ENCODE measurements at places on chromosomes 3 and 15.

GRCh38 chr3:146274833-146275232 lies 23.9 kb upstream of the PLSCR4 start:
- DNase-seq, result no peak

DNA sequence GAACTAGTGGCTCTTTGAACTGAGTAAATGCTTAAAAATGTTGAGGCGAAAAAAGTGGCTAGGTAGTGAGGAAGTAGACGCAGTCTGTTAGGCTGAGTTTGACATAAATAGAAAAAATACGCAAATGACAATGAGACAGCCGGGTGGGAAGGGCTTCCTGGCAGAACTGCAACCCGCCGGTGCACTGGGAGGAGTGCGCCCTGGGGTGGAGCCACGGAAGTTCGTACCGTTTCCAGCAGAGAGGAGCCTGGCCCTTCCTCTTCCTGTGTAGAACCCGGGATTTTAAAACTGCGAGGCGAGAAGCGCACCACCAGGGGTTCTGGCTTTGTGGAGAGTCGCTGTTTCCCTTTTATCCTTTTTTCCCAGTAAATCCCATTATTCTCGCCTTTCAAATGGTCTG lies 602.6 kb downstream of the PYDC2 start:
- no peak for DNase-seq

GRCh38 chr15:69164807-69165636 lies 4.6 kb downstream of the GLCE start:
- DNase-seq, result no peak

- no peak for DNase-seq
Observed at GRCh38 chr3:88031642-88032077, 27.1 kb downstream of the CGGBP1 start.

- DNase-seq, result no peak
Observed at GRCh38 chr3:195307711-195308110, 36.8 kb upstream of the XXYLT1 start.

DNA sequence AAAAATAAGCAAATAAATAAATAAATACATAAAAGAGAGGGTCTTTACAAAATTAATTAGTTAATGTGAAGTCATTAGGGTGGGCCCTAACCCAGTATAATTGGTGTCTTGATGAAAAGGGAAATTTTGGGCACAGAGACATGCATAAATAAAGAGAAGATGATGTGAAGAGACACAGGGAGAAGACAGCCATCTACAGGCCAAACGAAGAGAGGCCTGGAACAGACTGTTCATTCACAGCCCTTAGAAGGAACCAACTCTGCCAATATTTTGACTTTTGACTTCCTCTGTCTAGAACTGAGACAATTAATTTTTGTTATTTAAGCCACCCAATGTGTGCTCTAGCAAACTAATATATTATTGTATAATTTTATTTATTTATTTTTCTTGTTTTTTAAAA lies 29.6 kb upstream of the SELENOK start:
- no peak for DNase-seq

- no peak for DNase-seq
Observed at GRCh38 chr15:39535466-39535865, 45.4 kb upstream of the THBS1 start.

DNA sequence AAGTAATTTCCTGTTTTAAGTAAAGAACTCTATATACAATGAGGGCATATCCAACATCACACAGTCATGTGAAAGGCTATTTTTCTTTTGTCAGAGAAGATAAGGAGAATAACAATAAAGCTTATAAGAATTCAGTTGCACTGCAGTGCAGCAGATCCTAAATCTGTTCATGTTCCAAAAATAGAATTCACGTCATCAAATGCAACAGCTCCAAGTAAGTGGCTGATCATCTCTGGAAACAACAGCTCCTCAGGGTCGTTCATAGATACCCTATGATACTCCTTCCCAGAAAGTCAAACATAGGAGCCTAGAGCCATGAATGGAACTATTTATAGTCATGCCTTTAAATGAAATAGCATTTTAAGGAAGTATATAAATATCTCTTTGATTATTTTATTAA lies 100.2 kb downstream of the FMN1 start:
- no peak for DNase-seq

GRCh38 chr3:20680990-20681628 lies 495.1 kb upstream of the SGO1 start:
- no peak for DNase-seq

DNA sequence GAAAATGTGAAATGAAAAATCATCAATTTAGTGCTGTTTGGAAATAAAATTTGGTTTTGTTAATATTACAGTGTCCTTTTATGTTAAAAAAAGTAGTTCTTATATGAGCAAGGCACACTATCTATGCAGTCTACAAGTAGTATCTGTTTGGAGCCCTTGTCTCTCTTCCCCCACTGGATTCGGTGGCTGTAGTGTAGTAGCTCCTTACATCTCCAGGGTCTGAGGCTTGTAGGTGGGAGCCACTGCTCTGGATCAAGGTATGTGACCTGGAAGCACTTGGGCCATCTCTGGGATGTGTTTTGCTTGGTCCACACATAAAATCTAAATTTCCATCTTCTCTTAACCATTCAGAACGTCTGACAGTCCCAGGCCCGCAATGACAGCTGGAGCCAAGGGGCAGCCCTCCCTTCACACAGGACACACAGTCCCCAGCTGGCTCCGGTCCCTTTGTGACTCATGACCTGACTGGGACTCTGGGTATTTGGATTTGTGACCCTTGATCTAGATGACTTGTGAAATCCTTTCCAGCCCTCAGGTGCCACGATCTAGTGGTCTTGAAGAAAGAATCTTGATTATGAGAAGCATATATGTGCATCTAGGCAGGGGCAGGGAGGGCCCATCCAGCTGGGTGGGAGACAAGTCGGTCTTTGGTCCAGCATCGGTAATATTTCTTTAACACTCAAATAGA lies 80.0 kb downstream of the USP13 start:
- no peak for DNase-seq

DNA sequence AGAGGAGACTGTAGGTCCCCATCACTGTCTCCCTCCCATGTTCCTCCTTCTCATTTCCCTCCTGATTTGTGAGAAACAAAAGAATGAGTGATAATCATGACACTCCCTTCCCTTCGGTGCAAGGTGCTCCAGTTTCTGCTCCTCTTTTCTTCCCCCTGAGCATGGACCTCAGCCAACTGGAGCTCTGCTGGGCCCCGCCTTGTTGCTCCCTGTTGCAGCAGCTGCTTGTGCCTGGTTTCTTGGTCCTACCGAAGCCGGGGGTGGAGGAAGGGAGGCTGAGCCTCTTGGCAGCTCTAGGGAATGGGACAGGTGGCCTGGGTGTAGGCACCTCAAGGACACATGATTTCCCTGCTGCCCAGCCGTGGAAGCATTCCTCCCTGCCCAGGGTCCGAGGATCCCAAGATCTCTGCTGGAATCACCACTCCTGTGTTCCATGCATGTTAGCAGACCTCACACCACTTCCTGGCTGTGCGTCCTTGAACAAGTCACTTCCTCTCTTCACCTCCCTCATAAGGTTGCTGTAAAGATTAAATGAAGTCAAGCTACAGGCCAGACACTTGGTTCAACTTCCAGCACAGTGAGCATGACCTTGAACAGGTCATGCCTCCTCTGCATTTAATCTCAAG lies 131.6 kb upstream of the ABHD17C start:
- DNase-seq, result no peak

- DNase-seq, result no peak
Observed at GRCh38 chr3:111285694-111286093, 214.1 kb downstream of the NECTIN3 start.

- DNase-seq, result no peak
Observed at GRCh38 chr3:195258449-195259153, 12.4 kb downstream of the XXYLT1 start.

- DNase-seq, result no peak
Observed at GRCh38 chr15:49314716-49315115, 108.3 kb upstream of the FGF7 start.

GRCh38 chr15:39235084-39235795 lies 345.6 kb upstream of the THBS1 start:
- no peak for DNase-seq
